Non-pigmented ciliary epithelial cell (primary cell): ENCODE measurements at places on chromosomes 4 and X.

DNA sequence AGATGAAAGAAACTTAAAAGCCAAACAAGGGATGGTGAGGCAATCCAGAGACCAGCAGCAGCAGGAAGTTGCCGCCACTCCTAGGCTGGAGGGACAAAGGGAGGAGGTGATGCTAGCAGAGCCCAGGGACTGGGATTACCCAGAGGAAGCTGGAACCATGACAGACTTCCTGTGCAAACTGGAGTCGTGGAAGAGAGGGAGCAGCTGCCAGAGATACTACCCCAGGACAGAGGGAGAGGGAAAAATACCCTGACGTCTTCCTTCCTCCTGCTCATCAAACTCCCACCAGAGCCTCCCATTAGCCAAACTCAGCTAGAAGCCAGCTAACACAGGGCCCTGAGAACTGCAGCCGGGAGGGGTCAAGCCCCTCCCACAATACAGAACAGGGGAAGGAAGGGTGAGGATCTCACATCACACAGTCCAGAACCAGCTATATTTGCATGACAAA, 101.2 kb upstream of the KLF3 start:
- no peak for DNase-seq

GRCh38 chr4:121338518-121338917, 42.3 kb downstream of the QRFPR start:
- no peak for DNase-seq

DNA sequence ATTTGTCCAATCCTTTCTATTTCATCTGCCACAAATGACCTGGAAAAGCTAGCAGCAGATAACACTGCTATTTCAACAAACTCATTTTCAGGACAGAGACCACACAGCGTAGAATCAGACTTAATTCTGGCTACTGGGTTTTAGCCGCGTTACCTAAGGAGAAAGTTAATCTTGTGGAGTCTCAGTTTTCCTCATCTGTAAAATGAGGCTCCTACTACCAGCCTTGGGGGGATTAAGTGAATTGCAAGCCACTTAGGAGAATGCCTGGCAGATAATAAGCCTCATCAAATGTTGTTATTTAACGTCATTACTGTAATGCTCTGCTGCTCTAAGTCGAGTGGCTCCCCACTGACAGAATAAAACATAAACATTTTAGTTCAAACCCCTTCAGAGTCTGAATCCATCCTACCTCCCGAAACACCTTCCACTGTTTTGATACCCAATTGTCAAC, 1.4 kb downstream of the CCNI start:
- no peak for DNase-seq

GRCh38 chr4:153595894-153596601, 88.0 kb upstream of the TLR2 start:
- DNase-seq: no peak

DNA sequence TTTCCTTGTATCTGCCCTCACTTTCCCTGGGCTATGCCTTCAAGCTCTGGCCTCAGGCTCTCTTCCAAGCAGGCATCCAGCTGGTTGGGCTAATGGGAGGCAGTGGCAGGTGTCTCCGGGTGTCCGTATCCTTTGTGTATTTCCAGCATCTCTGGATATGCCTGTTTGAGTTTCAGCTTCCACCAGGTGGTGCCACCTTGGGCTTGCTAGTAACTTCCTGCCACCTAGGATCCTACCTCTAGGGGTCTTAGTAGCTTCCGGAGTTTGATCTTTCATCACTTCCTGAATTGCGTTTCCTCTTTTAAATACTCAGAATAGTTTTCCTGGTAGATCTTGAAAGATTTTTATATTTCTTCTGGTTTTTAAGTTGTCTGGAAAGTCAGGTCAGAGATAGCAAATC, 23.2 kb upstream of the ANOS1 start:
- no peak for DNase-seq

DNA sequence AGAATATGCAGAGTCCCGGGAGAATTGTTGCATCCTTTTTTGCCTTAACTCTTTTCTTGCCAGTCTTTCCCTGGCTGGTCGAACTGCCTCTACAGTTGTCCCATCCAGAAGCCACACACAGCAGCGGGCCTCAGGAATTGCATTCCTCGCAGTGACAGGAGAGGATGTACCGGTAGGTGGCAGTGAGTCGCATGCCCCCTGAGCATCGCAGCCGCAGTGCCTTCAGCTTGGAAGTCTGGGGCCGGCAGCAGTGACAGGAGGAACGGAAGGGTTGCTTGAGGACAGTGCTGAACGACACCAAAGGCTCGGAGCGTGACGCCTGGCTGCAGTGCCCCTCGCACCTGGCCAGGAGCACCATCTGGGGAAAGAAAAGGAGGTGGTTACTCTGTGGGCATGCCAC, 23.5 kb downstream of the NDP start:
- no peak for DNase-seq

- DNase-seq: no peak
Observed at GRCh38 chrX:79161655-79162054, 17.2 kb downstream of the GPR174 start.

GRCh38 chr4:98771959-98772632, 113.7 kb upstream of the TSPAN5 start:
- no peak for DNase-seq

DNA sequence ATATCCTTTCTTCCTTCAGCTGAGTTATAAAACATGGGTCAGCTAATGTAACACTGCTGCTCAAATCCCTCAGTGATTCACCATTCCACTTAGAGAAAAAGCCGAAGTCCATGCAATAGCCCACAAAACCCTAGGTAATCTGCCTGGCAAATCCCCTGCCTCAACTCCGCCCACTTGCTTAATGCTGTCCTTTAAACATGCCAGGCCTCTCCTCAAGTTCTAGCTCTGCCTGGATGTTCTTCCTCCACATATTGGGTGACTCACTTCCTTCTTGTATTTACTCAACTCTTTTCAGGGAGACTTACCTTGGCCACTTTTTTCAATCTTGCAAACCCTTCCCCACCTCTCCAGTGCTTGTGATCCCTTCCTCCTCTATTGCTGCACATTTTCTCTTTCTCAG, 89.8 kb downstream of the EMCN start:
- DNase-seq: peak; percentile 49

DNA sequence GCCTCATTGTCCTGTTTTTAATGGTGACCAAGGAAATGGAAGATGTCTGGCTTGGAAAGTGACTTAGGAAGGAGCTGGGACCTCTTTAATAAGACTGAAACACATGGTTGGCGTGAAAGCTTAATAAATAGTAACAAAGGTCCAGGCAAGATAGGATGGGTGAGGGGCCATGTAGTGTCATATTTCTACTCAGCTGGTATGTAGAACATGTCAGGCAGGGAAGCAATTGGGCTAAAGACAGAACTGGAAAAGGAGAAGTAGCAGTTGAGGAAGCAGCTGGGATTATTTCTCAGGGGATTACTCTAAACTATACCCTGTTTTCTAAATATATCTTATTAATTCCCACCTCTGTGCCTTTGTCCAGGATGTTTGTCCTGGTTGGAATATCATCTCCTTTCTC, 18.6 kb downstream of the ITGB1BP2 start:
- no peak for DNase-seq

DNA sequence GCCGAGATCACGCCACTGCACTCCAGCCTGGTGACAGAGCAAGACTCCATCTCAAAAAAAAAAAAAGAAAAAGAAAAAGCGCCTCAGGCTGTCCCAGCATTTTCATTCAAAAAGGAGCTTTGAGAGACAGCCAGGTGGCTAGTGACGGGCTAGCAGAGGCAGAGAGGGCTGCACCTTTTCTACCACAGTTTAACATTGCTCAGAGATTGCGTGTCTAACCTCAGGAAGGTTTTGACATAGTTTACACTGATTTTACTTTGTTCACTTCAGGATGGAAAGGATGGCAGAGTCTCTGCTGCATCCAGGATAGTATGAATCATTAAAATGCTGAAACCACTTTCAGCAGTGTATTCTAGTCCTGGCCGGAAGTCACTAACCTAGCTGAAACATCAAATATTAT, 28.1 kb downstream of the ZFP42 start:
- no peak for DNase-seq

DNA sequence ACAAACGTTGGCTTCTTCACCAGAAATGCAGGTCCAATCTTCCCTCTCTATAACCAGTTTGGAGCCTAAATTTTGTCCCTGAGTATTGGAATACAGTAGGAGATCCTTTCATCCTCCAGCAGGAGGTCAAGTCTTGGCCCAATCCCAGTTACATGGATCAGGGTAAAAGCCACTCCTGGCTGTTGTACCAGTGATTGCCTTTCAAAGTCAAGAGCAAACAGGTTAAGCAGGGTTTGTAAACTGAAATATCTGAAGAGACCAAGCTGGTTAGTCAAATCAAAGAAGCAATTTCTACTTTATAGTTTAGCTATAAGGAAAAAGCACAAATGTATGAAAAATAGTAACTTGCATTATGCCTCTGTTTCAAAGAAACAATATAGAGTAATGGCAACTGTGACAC, 329.4 kb downstream of the NAF1 start:
- DNase-seq: no peak

DNA sequence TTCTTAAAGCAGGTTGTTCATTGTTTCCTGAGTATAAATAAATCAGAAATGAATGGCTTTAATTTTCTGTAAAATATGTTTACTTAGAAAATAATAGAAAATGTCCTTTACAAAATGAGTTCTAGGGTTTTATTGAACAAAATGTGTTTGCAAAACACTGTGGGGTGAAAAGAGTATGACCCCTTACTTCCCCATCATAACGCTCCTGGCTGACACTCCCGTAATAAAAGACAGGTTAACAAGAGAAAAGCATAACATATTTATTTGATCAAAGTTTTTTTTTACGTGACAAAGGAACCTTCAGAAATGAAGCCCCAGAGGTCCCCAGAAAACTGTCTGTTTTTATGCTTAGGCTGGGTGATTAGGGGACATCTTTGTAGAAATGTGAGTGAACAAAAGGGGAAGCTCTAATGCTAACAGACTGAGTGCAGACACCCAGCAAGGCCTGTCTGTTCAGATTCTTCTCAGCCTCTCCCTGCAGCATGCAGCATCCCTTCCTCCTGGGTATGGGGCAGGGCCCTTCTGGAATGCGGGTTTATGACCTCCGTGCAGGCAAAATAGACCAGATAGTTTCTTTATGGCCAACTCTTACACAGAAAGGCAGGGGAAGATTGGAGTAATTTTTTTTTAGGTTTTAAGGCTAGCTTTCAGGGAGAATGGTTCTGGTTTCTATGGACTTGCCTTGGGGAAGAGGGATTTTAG, 26.1 kb downstream of the ZFP42 start:
- DNase-seq: no peak

GRCh38 chrX:31061091-31061490, 10.8 kb downstream of the FTHL17 start:
- DNase-seq: no peak

GRCh38 chrX:38882894-38883626, 81.8 kb downstream of the MID1IP1 start:
- no peak for DNase-seq

- DNase-seq: no peak
Observed at GRCh38 chr4:77989968-77990367, 67.2 kb upstream of the FRAS1 start.

GRCh38 chr4:128227991-128228571, 59.5 kb downstream of the PGRMC2 start:
- DNase-seq: no peak

- no peak for DNase-seq
Observed at GRCh38 chrX:88613338-88613737, 133.7 kb upstream of the CPXCR1 start.

GRCh38 chr4:684623-685327, 4.2 kb downstream of the SLC49A3 start:
- no peak for DNase-seq

GRCh38 chrX:72009731-72010130, 99.1 kb downstream of the NHSL2 start:
- no peak for DNase-seq

DNA sequence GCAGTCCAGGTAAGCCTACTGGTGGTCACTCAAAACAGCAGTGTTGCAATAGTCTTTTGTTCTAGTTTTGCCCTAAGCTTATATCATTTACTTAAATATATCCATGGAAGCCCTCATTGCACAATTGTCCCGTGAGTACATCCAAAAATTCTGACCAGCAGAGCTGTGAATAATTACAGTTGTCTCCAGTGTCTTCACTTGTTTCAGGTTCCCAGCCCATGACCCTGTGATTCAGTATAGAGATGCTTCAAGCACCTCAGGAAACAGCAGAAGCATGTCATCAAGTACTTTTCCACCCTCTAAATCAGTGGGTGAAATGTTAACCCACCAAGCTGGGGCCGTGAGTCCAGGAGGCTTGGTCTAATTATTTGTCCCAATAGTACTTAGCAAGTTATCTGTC, 214.9 kb upstream of the RPS6KA3 start:
- no peak for DNase-seq

GRCh38 chrX:10062352-10062751, 94.4 kb upstream of the CLCN4 start:
- DNase-seq: no peak

DNA sequence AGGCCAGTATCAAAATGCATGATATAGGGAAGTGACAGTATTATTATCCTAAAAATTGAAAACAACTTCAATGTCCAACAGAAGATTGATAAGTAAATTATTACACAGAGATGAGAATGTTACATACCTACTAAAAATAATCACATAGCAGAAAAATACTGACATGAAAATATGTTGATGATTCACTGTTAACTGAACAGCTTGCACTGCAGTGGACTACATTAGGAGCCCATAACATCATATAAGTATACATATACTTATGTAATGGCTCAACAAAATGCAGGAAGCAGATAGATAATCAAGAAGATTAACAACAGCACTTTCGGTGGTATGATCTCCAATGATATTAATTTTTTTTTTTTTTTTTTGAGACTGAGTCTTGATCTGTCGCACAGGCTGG, 7.1 kb downstream of the CLOCK start:
- DNase-seq: no peak

- no peak for DNase-seq
Observed at GRCh38 chr4:154818230-154818629, 37.2 kb downstream of the RBM46 start.

GRCh38 chr4:7344636-7345155, 90.0 kb downstream of the PSAPL1 start:
- DNase-seq: no peak

GRCh38 chr4:138909587-138909986, 106.0 kb upstream of the NOCT start:
- DNase-seq: no peak

DNA sequence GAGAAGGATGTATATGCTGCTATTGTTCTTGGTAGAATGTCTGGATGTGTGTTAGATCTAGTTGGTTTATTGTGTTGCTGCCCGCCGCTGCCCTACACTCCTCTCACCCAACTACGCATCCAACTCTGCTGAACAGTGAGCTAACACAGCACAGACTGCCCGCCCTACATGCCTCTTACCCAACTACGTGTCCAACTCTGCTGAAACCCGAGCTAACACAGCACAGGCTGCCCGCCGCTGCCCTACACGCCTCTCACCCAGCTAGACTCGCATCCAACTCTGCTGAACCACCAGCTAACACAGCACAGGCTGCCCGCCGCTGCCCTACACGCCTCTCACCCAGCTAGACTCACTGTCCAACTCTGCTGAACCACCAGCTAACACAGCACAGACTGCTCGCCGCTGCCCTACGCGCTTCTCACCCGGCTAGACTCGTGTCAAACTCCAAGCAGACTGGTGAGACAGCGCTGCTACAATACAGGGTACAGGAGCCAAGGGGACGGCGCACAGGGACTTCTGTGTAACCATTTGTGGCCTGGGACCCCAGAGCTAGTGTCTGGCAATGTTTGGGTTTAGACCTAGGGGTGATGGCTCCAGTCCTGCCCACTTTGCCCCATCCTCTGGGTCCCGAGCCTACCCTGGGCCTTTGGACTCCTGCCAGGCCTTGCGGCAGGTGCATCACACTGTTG, 11.6 kb upstream of the CTBP1 start:
- DNase-seq: no peak
